AG10803 (cell line): ENCODE measurements at places on chromosomes 5 and 9.

- DNase-seq, result no peak
Measured at GRCh38 chr5:119340597-119341218, 15.1 kb upstream of the TNFAIP8 start.

GRCh38 chr5:160545832-160546231, 124.2 kb downstream of the PTTG1 start:
- no peak for DNase-seq

DNA sequence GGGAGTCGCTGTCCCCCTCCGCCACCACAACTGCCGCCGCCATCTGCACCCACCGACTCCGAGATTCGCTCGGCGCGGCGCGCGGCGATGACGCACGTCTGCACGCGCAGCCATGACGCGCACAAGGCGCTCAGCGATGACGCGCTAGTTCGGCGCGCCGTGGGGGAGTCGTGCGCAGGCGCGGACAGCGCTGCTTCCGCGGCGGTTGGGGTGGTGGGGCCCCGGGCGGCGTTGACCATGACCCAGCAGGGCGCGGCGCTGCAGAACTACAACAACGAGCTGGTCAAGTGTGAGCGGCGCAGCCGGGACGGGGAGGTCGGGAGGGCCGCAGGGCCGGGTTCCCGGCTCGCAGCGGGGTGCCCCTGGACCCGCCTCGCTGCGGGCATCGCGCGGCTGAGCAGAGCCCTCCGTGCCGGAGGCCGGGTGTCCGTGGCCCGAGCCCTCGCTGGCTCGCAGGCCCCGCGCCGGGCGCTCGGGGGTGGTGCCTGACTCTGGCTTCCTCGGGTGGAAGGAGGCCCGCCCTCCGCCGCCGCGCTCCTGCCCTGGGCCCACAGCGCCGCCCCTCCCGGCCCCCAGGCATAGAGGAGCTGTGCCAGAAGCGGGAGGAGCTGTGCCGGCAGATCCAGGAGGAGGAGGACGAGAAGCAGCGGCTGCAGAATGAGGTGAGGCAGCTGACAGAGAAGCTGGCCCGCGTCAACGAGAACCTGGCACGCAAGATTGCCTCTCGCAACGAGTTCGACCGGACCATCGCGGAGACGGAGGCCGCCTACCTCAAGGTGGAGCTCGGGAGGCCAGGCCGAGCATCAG, at the start of the genes ANAPC2 and SSNA1:
ANAPC2 (minus strand) TSS at position 71 of the 807 bp plus-strand sequence; CDS start at position 43, 28 bp downstream.
SSNA1 (plus strand) TSS at position 187 of the 807 bp plus-strand sequence; CDS start at position 238, 51 bp downstream.
- DNase-seq, result peak; percentile 91

GRCh38 chr5:91182763-91183162, 200.4 kb downstream of the ARRDC3 start:
- DNase-seq, result peak; percentile 85

DNA sequence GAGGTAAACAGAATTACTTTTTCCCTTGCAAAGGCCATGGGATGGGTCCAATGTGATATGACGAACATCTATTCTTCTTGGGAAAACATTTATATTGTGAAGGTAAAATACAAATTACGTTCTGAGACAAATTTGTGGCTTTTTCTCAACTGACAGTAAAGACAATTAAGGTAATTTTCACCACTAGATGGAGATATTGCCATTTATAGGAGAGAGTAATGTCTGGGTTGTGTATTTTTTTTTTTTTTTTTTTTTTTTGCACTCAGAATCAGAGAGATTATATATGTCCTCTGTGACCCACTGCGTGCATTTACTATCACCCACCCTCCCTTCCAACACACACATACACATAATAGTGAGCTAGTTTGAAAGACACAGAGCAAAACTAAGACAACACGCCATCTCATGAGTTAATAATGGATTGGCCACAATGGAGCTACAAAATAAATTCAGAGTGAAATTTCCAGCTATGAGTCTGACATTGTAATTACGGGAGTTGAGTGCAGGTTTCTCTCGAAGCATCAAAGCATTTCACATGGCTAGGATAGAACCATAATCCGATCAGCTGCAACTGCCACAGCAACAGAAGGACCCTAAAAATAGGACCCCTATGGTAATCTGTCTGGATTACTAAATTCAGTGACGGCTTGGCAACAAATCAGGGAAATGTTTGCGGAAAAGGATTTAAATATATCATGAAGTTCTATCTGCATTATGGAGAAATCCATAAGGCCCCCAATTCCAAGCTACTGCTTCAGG, 49.2 kb downstream of the ANXA1 start:
- DNase-seq, result peak; percentile 35

DNA sequence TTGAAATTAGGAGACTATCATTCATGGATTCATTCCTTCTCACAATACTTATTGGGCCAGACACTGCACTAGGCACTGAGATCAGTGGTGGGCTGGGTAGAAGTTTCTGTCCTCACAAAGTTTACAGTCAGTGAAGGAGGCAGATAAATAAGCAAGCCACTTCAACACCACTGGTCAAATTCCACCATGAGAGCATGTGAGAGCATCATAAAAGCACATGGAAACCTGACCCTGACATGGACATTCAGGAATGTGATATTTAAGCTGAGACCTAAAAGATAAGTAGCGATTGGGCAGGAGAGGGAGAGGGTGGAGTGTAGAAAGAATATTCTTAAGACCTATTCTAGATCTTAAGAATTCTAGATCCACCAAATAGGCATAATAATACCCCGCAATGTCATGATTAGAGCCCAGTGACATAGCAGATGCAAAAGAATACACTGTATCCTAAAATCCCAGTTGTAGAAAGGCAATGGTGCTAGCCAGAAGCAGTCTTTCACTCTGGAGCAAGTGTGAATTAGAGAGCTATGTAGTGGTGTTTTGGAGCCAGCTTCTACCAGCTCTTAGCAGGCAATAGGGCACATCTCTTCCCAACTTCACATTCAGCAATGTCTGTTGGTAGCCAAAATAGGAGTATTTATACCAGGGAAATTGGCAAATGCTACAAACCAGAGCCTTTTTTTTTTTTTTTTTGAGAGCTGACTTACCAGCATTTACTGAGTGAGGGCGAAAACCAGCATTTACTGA, 46.4 kb downstream of the SH3RF2 start:
- DNase-seq, result no peak

DNA sequence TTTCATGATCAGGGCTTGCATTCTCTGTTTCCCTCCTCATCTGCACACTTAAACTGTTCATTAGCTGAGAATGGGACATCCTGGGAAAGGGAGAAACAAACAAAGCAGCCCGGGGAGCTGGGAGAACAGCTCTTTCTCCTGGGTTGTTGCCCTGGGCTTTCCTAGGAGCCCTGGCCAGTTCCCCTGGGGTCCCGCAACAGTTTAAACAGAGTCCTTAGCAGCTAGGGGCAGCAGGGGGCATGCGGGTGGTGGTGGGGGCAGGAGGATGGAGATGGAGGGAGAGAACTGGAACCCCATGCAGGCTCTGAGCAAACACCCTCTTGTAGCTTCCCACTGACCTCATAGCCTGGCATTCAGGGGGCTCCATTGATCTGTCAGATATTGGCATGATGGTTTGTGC, 209.1 kb upstream of the TBCA start:
- no peak for DNase-seq

- peak; percentile 91 for DNase-seq
Measured at GRCh38 chr5:97534166-97534565, 351.1 kb upstream of the RIOK2 start.

GRCh38 chr5:158368686-158369085, 509.7 kb upstream of the CLINT1 start:
- DNase-seq, result no peak

DNA sequence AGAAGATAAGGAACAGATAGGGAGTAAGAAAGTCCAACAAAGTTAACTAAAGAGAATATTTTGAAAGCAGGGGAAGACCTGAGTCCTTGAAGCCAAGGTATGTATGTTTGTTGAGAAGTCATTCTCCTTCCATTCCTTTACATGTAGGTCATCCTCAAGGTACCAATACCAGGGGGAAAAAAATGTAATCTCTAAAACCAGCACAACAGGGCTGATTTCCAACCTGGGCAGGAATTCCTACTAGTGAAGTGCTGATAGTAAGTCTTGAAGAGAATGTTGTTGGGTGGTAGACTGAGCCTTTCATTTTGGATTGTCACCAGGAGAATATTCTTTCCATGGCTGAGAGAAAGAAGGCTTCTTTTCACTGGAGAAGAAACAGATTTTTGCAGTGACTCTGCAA, 117.1 kb upstream of the ZNF462 start:
- no peak for DNase-seq

- no peak for DNase-seq
Measured at GRCh38 chr9:106835840-106836239, 27.1 kb upstream of the ZNF462 start.

- peak; percentile 77 for DNase-seq
Measured at GRCh38 chr9:115042781-115043509, 75.0 kb downstream of the TNC start.

DNA sequence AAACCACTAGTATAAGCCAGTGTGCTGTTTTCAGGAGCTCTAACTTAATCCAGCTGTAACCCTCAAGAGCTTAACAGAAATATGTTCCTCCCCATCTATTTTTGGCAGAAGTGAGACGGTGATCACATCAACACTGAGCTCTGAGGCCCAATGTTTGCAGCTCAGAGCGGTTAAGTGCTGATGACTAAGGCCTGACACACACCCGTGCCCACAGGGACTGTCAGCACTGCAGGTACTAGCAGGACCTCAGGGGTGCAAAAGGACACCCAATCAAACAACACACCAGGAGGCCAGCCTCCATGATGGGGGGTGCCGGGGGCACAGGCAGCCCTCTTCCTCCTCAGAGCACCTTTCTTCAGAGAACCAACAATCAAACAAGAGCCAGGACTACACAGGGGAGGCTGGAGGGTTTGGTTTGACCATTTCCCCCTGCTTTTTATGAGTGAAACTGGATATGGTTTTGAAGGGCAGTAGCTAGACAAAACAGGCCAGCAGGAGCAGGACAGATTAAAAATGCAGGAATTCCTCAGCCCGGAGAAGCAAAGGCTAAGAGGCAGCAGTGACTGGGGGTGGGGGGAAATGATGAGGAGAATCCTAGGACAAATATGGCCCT, 61.3 kb downstream of the RAPGEF1 start:
- DNase-seq, result peak; percentile 96

DNA sequence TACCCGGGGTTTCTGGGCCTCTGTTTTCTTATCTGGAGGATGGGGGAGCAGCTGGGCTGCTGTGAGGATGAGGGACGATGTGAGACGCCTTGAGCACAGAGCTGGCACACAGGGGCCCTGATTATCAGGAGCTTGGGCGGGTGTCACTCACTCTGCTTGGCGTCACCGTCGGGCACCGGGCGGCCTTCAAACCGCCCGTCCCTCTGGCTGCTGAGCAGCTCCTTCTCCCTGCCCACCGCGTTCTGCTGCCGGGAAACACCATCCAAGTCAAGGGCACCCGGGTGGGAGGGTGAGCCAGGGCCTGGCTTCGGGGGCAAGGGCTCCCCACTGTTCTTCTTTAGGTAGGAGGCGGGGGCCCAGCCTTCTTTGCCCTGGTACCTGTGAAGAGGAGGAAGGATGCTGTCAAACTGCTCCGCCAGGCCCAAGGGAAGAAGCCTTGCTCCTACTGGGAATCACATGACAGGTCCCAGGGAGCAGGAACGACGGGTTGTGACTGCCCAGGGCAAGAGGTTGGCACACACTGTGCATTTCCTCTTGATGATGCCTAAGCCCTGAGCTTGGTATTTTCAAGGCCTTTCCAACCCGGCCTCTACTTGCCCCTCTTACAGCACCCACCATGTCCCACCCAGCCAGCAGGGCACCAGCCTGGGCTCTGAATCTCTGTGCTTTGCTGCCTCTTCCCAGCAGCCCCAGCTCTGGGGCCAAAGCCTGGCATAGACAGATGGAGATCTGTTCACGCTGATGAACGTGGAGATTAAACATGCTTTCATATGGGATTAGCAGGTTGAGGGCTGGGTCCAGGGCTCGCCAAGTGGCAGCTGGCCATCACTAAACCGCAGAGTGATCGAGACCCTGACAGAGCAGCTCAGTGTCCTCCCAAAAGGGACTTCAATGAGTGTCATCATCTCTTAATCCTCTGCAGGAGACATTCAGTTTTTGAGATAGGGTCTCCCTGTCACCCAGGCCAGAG, 66.9 kb upstream of the UBTD2 start:
- DNase-seq, result no peak

- no peak for DNase-seq
Measured at GRCh38 chr5:66002415-66002814, 76.0 kb downstream of the ERBIN start.

GRCh38 chr5:114782177-114782576, 387.5 kb downstream of the TRIM36 start:
- no peak for DNase-seq

- no peak for DNase-seq
Measured at GRCh38 chr5:30866142-30866541, 327.3 kb upstream of the CDH6 start.

GRCh38 chr9:129182625-129183494, 4.8 kb upstream of the IER5L start:
- DNase-seq, result no peak
